ENCODE measurements at places on chromosomes 6 and 20.

GRCh38 chr20:63056236-63057170 is 49.7 kb upstream of the BHLHE23 start:
- H3K27ac ChIP-seq, result no peak overlapping the region
- H3K4me1 ChIP-seq, result no peaks in the 10 kb centered on the region
- H3K36me3 ChIP-seq, result no peaks in the 10 kb centered on the region
- DNase-seq, result no peak
- no peak overlapping the region for H3K4me3 ChIP-seq

GRCh38 chr20:61646986-61647385 is 394.9 kb downstream of the CDH4 start:
- no peaks in the 10 kb centered on the region for H3K4me1 ChIP-seq
- no peaks in the 10 kb centered on the region for H3K36me3 ChIP-seq

DNA sequence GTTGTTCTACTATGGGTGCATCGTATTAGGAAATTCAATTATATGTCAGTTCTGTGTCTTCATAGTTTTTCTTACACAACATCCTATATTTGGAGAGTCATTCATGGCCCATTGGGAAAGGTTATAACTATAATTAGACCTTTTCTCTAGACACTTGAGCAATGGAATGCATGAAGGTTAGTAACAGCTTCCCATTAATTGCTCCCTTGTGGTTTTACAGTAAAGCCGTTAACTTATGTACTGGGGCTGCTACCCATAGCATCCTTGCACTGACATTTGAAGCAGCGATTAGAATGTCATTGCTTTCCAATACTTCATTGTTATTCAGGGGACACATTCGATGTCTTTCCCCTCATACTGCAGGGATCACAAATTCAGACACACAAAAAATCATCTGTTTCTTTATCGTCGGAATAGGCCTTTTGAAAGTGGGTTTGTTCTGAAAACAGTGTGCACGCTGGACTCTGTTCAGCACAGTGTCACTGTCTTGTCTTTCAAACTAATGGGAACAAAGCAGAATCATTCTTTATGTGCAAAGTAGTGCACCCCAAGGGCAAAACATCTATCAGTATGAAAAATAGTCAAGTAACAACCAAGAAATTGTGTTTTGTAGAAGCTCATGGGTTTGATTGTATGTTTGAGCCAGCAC is 634.3 kb upstream of the MAP3K7 start:
- H3K27me3 ChIP-seq, result no peaks in the 10 kb centered on the region
- H3K4me1 ChIP-seq, result no peaks in the 10 kb centered on the region
- no peak overlapping the region for H3K4me3 ChIP-seq

DNA sequence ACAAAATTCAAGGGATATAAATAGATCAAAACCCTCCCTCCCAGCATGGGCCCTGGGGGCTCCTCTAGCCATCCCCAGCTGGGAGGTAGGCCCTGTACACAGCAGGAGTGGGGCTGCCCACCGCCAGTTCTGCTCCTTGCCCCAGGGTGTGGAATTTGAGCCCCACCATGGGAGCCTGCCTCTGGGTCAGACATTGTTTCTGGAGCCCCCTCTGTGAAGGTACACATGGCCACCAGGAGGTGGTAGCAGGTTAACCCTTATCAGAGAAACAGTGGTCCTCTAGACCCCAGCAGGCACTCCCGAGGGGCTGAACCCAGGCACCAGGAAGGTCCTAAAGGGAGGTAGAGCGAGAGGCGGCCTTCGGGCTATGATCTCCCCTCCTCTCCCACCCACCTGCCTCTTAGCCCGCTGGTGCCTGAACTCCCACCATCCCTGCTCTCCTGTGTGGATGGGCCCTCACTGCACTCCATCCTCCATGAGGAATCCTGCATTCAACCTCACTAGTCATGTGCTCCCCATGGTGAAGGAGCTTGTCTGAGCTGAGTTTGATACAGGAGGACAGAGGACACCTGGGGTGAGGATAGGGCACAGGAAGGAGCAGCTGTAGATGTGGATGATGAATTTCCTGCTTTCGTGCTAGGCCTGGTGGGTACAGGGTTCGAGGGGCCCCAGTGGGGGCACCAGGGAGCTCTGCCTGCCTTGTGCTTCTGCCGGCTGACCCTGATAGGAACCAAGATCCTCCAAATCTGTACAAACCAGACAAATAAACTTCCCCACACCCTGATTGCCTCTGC is 114.9 kb downstream of the GRM4 start:
- H3K27ac ChIP-seq, result no peak overlapping the region
- no peak overlapping the region for H3K4me3 ChIP-seq
- DNase-seq, result no peak
- no peaks in the 10 kb centered on the region for H3K27me3 ChIP-seq
- H3K4me1 ChIP-seq, result no peaks in the 10 kb centered on the region
- no peaks in the 10 kb centered on the region for H3K36me3 ChIP-seq

- H3K27me3 ChIP-seq, result no peaks in the 10 kb centered on the region
- no peaks in the 10 kb centered on the region for H3K4me1 ChIP-seq
- H3K36me3 ChIP-seq, result no peaks in the 10 kb centered on the region
- H3K4me3 ChIP-seq, result no peak overlapping the region
- DNase-seq, result no peak
Observed at GRCh38 chr6:154907291-154907690, 87.8 kb upstream of the TIAM2 start.

DNA sequence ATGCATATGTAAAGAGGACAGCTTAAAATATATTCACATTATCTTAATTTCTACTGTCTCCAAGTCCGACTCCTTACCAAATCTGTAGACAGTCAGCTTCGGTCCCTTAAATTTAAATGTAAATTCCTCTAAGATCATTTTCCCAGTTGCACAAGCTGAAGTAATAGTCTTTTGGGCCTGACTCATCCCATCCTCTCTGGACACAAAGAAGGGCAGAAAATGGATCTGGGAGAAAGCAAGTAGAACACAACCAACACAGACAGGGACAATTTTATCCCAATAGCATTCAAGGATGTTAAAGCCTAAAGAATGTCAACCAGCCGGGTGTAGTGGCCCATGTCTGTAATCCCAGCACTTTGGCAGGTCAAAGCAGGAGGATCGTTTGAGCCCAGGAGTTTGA is 228.3 kb downstream of the ARHGAP18 start:
- H3K36me3 ChIP-seq, result no peaks in the 10 kb centered on the region
- no peaks in the 10 kb centered on the region for H3K27me3 ChIP-seq
- DNase-seq, result no peak
- no peak overlapping the region for H3K4me3 ChIP-seq
- no peaks in the 10 kb centered on the region for H3K4me1 ChIP-seq

- H3K4me1 ChIP-seq, result no peaks in the 10 kb centered on the region
- H3K36me3 ChIP-seq, result no peaks in the 10 kb centered on the region
- no peak overlapping the region for H3K27ac ChIP-seq
- no peak for DNase-seq
Observed at GRCh38 chr6:8860671-8861070, 425.3 kb upstream of the SLC35B3 start.

DNA sequence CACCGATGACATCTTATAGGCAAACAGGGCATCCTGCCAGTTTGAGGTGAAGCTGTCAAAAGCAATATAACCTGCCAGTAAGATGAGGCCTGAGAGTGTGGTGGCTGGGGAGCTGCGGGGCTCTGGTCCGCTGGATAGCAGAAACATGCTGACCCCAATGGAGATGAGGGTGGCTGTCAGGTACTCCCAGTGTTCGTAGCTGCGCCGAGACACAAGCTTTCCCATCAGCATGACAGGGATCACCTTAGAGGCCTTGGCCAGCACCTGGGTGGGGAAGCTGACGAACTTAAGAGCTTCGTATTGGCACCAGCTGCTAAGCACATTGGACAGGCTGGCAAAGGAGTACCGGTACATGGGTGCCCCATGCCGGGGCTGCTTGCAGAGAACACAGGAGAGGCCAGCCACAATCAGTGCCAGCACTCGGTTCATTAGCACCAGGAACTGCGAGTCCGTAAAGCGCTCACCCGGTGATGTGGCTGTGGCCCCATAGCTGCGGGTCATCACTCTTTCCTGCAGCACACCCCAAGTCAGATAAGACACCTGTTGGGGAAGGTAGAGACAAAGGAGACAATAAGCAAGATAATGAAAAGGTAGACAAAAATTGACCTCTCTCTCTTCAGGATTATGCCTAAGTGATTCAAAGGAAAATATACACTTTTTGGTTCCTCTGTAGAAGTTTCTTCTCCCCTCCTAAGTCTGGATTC is 2.1 kb downstream of the SLC35B2 start:
- H3K27me3 ChIP-seq, result no peaks in the 10 kb centered on the region
- no peak for DNase-seq
- H3K4me1 ChIP-seq, result peaks cover 5% of the 10 kb centered on the region
- H3K27ac ChIP-seq, result no peak overlapping the region

DNA sequence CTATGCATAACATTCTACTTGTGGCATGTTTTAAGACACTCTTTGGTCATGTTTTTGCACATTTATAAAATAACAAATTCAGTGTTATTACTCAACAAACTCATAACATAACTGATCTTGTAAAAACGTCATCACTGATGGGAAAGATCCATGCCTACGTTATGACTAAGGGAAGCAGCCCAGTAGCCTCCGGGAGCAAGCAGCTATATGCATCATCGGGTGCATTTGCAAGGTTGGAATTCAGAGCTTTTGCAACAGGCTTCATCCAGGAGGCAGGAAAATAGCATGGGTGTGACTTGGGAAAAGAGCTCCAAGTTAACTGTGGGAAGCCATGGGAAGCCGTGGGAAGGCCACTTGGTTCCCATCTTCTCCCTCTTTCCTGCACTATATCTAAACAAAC is 271.6 kb upstream of the SGK1 start:
- H3K4me3 ChIP-seq, result no peak overlapping the region
- DNase-seq, result no peak
- H3K27me3 ChIP-seq, result no peaks in the 10 kb centered on the region
- H3K4me1 ChIP-seq, result no peaks in the 10 kb centered on the region

GRCh38 chr6:155493694-155494143 is 38.1 kb upstream of the NOX3 start:
- H3K4me3 ChIP-seq, result no peak overlapping the region
- no peaks in the 10 kb centered on the region for H3K36me3 ChIP-seq
- H3K4me1 ChIP-seq, result no peaks in the 10 kb centered on the region
- no peak for DNase-seq
- no peak overlapping the region for H3K27ac ChIP-seq

GRCh38 chr6:139115989-139116758 is 18.7 kb upstream of the HECA start:
- no peak for DNase-seq
- no peaks in the 10 kb centered on the region for H3K27me3 ChIP-seq
- H3K27ac ChIP-seq, result peak overlapping the region; percentile 17

DNA sequence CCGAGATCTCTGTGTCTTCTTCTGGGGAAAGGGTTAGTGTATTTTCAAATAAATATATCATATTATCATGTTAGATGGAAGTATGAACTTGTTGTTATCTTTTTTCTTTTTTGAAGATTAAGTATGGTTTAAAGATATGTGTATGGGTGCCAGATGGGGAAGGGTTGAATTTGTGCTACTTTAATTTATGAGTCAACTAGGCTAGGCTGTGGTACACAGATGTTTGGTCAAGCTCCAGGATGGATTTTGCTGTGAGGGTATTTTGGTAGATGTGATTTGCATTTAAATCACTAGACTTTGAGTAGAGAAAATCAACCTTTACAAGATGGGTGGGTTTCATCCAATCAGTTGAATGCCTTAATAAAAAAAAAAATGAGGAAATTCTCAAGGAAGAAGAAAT is 886.6 kb upstream of the ADGRB3 start:
- no peak overlapping the region for H3K27ac ChIP-seq
- no peaks in the 10 kb centered on the region for H3K36me3 ChIP-seq
- no peaks in the 10 kb centered on the region for H3K4me1 ChIP-seq
- no peak for DNase-seq
- no peaks in the 10 kb centered on the region for H3K27me3 ChIP-seq

- H3K36me3 ChIP-seq, result peaks cover 24% of the 10 kb centered on the region
- no peak overlapping the region for H3K27ac ChIP-seq
- no peaks in the 10 kb centered on the region for H3K27me3 ChIP-seq
- no peak for DNase-seq
- H3K4me3 ChIP-seq, result no peak overlapping the region
Observed at GRCh38 chr6:161139766-161140553, 133.9 kb downstream of the AGPAT4 start.

DNA sequence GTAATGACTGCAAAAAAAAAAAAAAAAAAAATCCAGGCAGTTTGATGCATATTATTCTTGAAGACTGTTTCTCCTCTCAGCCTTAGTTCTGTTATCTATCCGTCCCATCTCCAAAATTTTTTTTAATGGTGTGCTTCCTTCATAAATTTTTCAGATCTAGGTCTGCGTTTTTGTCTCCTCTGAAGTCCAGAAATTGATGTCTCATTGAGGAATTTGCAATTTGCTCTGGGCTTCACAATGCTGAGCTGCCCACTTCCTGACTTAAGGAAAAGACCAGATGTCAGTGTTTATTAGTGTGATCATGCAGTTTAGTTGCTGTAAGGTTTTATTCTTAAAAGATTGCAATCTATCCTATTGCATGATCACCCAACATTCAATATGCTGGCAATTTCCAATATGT is 297.6 kb downstream of the ZNF217 start:
- H3K4me3 ChIP-seq, result no peak overlapping the region
- no peaks in the 10 kb centered on the region for H3K27me3 ChIP-seq
- DNase-seq, result no peak
- no peaks in the 10 kb centered on the region for H3K36me3 ChIP-seq

DNA sequence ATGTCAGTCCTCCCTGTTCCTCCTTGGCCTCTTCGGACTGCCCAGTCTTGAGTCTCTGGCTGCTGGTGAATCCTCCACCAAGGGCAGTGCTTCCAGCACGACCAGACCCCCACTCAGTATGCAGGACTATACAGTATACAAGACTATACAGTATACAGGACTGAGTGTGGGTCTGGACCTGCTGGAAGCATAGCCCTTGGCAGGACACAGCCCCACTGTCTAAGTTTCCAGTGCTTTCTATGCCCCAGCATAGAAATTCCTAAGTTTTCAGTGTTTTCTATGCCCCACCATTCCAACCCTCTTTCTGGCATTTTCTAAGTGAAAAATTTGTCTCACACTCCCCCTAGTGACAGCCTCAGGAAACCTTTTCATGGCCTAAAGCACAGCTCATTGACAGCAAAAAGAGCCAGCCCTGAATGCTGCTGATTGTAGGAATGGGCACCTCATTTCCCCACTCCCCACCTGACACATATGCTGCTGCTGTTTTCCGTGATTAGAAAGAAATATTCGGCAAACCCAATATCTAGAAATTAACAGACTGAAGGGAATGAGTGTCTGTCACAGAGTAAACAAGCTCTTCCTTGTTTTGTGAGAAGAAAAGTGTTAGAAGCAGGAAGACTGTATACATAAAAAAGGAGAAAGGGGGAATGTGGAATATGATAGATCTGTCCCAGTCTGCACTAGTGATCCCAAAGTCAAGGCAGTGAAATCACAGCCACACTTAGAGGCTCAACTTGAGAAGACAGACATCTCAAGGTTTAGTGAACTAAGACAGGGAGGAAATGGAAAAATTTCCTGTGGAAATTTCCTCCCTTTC is 206.9 kb downstream of the IBTK start:
- no peaks in the 10 kb centered on the region for H3K36me3 ChIP-seq
- no peak overlapping the region for H3K4me3 ChIP-seq
- no peak overlapping the region for H3K27ac ChIP-seq
- DNase-seq, result no peak

- peaks cover 26% of the 10 kb centered on the region for H3K4me1 ChIP-seq
- no peaks in the 10 kb centered on the region for H3K27me3 ChIP-seq
- no peak for DNase-seq
- peak overlapping the region; percentile 25 for H3K4me3 ChIP-seq
- H3K36me3 ChIP-seq, result peaks cover 5% of the 10 kb centered on the region
- no peak overlapping the region for H3K27ac ChIP-seq
Observed at GRCh38 chr6:134170844-134171243, 118.4 kb upstream of the SLC2A12 start.

Measured in T-cell (primary cell).